Activated CD4-positive, alpha-beta T cell treated with anti-CD3 and anti-CD28 coated beads, Interleukin-2, amount 50 U/mL, for 1 hour (primary cell): ENCODE measurements at places on chromosomes 11 and 22.

- no peak for DNase-seq
These were observed 16.9 kb upstream of the TMPRSS6 start for GRCh38 chr22:37126383-37126782.

- no peak for DNase-seq
These were observed 698.5 kb downstream of the KCNA4 start for GRCh38 chr11:29318134-29318845.

DNA sequence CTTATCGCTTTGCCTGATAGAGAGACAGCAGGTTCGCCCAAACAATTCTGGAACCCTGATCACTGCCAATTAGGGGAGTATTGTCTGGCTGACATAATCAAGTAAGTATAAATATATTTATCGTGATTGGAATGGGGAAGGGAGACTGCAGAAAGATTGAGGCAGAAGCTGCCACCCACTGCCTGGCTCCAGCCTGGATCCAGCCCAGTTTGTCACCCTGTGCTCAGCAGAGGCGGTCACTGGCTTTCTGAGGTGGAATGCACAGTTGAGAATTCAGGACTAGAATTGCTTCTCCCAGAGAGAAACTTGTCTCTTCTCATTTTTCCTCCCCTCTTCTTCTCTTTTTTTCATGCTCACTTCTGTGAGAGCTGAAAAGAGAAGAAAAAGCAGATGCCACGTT is 25.9 kb downstream of the GRAP2 start:
- DNase-seq, result no peak

DNA sequence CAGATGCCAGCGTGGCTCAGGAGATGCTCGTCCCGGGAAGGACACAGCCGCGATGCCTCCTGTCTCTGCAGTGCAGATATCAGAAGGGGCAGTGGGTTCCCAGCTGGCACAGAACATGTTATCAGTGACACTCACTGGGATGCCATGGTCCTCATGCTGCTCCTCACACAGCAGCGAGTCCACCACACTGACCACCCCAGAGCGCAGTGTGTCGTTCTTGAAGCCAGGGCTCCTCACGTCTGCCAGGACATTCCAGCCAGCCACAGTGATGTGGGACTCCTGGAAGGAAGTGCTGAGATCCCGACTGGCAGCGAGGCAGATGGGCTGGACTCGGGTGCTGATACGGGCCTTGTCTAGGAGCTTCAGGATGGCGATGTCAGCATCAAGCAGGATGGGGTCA is 13.1 kb upstream of the SLC1A2 start:
- no peak for DNase-seq
